Skeletal muscle cell (primary cell): ENCODE measurements at places on chromosomes 11 and 22.
A peak's percentile ranks its signal among the peaks of the same experiment; 100 is the strongest.

DNA sequence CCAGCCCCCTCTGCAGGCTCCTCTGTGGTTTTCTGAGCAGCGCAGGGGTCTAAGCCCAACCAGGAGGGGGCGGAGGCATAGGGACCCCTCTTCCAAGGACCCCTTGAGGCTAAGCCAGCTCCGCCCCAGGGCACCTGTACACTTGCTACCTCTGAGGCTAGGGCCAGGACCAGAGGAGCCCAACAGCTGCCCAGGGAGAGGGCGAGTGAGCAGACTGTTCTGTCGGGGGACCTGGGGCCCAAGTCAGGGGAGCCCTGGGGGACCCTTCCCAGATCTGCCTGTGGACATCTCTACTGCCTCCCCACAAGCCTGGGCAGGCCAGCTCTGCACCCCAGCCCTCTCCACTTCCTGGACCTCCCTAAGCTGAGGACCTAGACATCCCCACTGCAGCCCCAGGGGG lies 1.8 kb downstream of the B4GALNT4 start:
- DNase-seq: no peak

- peak; percentile 74 for DNase-seq
These were observed 36.9 kb downstream of the LINC01488 start for GRCh38 chr11:69518081-69518950.

- DNase-seq: no peak
These were observed 55.0 kb upstream of the GLYAT start for GRCh38 chr11:58786693-58787092.

DNA sequence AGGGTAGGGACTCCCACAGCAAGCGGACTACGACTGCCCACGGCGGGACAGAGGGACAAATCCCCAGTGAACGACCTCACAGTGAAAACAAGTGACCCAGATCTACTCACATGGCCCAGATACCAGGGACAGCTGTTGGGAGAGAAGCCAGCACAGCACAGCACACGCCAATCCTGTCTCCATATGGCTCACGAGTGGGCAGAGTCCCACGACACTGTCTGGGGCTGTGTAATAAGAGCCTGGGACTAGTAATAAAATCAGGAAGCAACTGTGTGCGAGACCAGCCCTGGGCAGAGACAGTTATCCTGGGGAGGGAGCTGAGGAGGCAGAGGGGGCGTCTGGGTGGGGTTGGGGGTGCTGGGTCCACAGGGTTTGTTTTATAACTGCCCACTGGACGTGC lies 385.0 kb downstream of the CTTN start:
- no peak for DNase-seq

GRCh38 chr11:6022956-6023355 lies 7.6 kb downstream of the OR56A1 start:
- peak; percentile 4 for DNase-seq

DNA sequence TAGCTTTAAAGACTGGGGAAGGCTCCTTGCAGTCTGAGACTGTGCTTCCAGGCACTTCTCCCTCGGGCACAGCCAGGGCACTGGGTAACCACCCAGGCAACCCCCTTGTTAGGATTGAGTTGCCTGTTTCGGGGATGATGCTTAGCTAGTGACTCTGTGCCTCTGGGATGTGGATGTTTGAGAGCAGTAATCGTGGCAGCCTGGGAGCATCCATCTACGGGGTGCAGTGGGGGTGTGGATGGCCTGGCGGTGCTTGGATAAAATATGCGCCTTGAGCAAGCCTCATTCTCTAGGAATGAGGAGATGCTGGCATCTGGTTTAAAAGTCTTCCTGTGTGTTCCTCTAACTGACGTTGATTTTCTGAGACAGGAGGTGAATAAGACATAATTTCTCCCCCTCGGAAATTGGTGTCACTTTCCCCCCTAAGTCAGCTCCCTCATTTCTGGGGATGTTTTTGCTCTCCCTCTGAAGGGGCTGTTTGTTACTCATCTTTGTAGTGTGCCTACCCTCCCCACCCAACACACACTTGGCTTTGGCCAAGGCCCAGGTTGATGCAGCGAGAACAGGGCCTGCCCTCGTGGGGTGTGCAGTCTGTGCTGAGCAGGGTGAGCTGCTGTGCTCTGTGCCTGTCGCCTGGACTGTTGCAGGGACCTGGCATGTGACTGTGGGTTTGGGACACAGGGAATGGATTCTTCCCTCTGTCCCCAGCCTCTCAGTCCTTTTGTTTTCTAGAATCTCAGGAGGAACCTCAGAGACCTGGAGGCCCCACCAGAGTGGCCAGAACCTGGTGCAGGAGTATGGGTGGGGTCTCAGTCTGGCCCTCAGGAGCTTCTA lies 2.0 kb downstream of the GNAZ start:
- no peak for DNase-seq

DNA sequence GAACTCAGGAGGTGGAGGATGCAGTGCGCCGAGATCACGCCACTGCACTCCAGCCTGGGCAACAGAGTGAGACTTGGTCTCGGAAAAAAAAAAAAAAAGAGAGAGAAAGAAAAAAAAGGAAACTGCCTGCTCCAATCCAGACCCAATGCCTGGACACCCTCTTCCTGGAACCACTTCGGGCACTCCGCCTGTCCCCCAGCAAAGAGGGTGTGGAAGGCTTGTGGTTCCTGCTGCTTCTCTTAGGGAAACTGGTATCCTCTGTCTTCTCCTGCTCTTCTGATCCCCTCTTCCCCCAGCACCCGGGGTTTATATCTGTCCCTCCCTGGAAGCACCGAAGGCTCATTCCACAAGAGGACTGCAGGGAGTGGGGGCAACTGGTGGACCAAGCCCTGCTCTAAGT lies 12.9 kb downstream of the CHRNA10 start:
- no peak for DNase-seq

GRCh38 chr11:15972838-15973237 lies 383.5 kb downstream of the SOX6 start:
- DNase-seq: no peak

- no peak for DNase-seq
These were observed 63.7 kb upstream of the PARVG start for GRCh38 chr22:44116755-44117684.

DNA sequence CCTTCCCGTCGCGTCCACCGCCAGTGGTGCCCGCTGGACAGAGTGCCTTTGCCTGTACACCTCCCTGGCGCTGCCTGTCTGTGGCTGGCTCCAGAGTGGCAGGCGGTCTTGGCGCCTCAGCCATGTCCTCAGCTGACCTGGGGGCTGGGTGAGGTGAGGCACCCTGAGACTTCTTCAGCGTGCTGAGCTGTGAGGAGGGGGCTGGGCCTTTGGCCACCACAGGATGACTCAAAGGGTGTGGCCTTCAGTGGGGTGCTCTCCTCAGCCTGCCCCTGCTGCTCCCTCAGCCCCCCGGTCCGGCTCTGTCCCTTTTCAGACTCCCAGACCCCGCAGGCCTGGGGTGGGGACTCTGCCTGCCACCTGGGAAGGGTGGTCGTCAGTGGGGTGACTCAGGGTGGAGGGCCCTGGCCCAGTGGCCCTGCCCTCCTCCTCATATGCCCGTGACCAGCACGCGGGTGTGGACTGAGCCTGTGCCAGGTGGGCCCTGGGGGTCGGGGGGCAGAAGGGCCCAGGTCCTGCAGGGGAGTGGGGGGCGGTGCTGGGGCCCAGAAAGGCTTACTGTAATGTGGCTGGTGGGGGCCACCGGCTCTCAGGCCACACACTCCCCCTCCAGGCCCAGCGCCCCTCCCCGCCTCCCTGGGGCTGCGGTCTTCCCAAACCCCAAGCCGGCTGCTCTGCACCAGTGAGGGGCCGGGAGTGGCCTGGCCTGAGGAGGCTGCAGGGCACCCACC lies 15.9 kb downstream of the CRELD2 start:
- DNase-seq: no peak

GRCh38 chr22:18947905-18948304 lies 11.8 kb upstream of the PRODH start:
- no peak for DNase-seq

DNA sequence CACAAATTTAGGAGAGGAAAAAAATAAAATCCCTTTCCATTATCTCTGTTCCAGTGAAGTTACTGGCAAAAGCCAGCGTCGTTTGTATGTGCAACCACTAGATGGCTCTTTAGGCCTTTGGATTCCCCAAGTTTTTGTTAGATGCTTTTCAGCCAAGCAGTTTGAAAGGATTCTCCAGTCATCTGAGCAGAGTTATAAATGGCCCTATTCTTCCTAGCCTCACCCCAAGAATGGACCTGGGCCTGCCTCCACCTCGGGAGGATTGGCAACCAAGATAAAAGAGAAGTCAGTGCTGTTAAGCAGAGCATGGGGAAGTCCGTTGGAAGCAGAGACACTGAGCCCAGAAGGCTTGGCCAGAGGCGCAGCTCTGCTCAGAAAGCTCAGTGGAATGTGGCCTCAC lies 15.4 kb downstream of the FAM181B start:
- peak; percentile 1 for DNase-seq

DNA sequence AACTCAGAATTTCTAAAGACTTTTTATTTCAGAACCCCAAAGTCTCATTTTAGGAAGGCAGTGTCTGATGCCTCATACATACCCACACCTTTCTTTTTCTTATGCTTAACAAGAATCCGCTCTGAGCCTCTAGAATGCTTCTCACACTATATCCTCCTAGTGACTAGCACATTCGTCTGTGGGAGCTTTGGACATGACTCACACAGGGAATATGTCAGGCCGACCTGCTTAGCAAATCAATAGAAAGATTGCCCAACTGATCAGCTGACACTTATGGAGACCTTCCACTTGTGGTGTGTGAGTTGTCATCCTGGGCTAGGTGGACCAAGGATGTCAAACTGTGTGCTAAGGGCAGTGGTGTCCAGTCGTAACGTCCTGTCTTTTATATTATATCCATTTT lies 129.9 kb upstream of the TTC12 start:
- DNase-seq: peak; percentile 85

DNA sequence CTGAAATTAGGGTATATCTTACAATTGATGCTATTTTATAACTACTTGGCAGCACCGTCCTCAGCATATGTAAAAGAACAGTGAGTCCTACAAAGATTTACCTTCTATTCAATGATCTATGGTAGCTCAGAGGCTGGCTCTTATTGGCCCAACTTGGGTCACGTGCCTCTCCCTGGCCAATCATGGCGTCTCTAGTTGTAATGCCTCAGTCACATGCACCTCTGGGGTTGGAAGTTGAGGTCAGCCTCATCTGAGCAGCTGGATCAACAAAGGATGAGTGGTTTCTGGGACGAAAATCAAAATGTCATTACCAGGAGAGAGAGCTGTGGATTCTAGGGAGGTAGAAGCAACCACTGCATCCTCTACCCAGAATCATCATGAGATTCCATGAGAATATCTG lies 22.9 kb upstream of the ASPHD2 start:
- DNase-seq: peak; percentile 38

- no peak for DNase-seq
These were observed 124.2 kb upstream of the PITPNB start for GRCh38 chr22:28043266-28043665.

GRCh38 chr22:19679522-19680101 lies 34.7 kb upstream of the SEPTIN5 start:
- DNase-seq: no peak

- no peak for DNase-seq
These were observed 77.0 kb downstream of the ME3 start for GRCh38 chr11:86595451-86595850.

GRCh38 chr11:125583496-125583895 lies 9.2 kb upstream of the STT3A start:
- no peak for DNase-seq

DNA sequence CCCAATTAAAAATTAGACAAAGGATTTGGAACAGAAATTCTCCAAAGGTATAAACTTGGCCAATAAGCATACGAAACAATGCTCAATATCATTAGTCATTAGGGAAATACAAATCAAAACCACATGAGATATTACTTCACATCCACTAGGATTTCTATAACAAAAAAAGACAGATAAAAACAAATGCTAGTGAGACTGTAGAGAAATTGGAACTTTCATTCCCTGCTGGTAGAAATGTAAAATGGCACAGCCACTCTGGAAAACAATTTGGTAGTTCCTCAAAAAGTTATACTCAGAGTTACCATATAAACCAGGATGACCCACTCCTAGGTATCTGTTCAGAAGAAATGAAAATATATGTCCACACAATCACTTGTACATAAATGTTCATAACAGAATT lies 71.6 kb downstream of the RPL27A start:
- no peak for DNase-seq

GRCh38 chr11:94130298-94131046 lies 1.8 kb downstream of the PANX1 start:
- peak; percentile 85 for DNase-seq

DNA sequence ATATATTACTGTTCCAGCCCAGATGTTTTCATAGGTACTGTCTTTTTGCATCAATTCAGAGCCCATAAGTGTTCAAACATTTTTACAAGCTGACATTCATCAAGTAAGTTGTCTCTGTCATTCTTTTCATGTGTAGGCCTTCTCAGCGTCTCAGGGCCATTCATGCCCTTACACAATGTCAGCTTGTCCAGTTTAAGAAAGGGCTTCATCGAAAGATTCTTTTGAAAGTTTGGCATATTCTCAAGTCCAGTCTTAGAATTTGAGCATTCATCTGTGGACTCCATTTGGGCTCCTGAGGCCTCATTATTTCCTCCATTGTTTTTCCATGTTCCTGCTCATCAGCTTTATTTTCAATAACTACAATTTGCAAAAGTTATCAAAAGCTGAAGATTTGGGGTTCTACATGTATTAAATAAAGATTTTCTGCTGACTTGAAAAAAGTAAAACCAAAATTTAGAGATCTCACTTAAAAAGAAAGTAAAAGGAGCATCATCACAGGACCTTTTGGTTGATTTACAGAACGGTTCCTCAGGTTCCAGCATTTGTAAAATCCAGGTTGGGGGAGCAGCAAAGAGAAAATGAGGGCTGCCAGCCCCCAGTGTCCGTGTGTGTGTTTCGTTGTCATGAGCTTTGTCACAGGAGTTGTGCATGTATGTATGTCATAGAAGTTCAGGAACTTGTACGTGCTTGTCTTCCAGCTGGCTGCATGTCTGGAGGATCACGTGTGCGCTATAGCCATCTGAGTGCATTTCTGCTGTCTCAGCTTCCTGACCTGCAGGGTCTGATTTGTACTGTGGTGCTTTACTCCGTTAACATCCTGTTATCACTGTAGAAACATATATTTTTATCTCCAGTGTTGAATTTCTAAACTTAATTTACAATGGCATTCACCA lies 15.6 kb downstream of the MOV10L1 start:
- no peak for DNase-seq

DNA sequence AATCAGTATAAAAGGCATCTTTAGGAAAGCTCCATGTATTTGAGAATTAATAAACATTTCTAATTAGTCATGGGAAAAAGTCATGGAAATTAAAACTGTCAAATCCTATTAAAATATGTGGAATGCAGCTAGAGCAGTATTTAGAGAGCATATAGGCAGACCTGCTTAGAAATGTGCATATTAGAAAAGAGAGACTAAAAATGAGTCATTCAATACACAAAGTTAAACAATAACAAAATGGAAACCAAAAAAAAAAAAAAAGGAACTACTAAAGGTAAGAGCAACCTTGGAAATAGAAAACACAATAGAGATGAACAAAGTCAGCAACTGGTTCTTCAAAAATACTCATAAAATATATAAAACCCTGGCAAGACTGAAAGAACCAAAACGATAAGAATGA lies 59.7 kb upstream of the RASSF10 start:
- no peak for DNase-seq

- no peak for DNase-seq
These were observed 72.8 kb upstream of the IGLL5 start for GRCh38 chr22:22814666-22815396.
